Suprapubic skin (tissue), 4 donors: ENCODE measurements at places on chromosomes 6 and 20.

DNA sequence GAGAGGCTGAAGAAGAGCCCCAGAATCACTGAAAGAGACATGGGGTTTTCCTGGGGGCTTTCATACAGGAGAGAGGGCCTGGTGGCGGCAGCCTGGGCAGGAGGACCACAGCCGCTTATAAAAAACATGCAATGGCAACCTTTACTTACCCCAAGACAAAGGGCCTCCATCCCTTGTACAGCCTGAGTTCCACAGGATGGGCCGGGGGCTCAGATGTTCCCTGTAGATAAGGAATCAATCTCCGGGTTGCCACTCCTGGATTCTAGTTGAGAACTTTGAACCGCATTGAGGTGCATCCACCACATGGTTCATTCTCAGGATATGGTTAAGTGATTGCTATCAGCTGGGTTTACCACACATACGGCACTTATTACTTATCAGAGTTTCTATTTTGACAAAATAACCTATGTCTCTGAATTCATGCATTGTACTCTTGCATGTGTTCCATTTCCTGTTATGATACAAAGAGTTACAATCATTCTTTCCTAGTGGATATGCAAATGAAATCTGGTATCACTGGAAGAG lies 677.6 kb downstream of the KIF16B start:
- no peak for DNase-seq

DNA sequence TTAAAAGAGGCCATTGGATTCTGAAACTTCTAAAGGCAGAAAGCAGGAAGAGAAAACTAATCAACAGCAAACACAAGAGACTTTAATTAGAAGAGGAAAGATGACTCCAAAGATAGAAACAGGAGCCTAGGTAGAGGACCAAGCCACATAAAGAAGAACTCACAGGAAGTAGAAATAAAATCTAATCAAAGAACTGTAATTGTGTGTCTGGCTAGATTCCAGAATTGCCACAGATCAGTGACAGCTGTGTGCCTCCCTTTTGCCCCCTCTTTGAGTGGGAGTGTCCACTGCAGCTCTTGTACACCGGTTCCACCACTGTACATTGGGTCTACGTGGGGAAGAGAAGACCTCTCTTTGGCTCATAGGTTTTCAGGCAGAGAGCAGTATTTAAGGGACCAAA lies 22.3 kb upstream of the THEMIS start:
- DNase-seq, result no peak

DNA sequence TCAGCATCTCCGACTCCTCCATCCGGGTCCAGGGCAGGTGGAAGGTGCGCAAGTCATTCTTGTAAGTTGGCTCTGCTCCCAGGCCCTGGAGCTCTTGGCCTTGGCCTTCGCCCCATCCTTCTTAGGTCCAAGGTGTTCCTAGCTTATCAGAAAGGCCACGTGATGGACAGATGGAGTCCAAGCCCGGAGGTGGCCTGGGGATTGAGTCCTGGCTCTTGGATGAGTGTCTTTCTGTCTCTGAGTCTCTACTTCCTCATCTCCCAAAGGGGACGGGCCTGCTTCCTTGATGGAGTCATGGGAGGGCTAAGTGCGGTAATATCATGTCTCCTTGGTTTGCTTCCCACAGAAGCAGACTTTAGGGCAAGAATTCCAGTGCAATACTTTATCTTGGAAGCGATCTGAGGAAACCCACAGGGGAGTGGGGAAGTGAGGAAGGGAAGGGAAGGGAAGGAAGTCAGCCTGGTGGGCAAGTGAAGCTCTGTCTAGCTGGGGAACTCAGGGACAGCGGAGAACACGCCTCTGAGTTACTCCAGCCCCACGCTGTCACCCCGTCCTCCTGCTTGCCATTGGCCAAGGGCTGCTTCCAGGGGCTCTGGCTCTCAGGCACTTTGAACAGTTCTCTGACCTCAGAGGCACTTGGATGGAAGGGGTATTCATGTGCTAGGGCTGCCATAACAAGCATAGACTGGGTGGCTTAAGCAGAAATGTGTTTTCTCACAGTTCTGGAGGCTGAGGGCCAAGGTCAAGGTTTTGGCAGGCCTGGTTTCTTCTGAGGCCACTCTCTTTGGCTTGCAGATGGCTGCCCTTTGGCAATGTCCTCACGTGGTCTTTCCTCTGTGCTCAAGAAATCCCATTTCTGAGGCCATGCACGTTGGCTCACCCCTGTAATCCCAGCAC lies 4.8 kb downstream of the LBP start:
- no peak for DNase-seq

DNA sequence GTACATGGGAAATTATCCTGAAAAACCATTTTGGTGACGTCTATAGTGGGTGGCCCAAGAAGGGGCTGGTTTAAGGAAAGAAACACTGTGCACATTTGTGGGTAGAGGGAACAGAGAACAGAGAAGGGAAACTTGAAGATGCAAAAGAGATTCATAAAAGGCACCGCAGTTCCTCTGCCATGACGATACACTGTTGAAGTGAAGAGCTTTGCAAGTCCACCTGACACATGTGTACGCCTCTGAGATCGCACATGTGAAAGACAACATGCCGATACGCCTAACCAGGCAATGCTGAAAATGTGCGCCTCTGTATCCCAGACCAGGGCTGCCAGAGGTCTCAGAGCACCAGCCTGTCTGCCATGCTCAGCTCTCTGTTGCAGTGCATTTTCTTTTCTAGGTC lies 180.9 kb downstream of the KIF16B start:
- no peak for DNase-seq

GRCh38 chr6:37631295-37631694 lies 66.4 kb downstream of the MDGA1 start:
- DNase-seq, result no peak

DNA sequence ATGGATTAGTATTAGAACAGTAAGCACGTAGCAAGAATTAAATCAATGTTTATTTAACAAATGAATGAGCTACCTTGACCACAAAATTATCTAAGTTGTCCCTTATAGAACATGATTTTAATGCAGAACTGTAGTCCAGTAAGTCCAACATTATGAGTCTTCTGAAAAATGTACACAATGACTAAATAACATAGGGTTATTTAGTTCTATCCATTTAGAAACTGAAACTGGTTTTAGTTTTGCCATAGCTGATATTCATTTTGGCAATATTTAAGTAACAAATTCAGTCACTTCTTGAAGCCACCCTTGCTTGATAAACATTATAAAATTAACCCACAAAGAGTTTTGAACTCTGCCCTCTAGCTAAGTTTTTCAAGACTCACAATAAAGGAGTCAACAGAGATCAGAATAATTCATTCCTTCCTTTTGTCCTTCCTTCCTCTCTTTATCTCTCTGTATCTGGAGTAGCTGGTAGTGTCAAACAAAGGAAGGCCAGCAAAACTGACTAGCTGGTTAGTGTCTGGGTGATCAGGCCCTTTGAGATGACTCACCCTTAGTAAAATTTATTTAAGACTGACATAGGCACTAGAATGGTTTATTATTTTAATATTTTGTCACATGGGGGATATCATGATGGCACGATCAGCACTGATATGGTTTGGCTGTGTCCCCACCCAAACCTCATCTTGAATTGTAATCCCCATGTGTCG lies 115.1 kb downstream of the BTBD9 start:
- DNase-seq, result no peak

- no peak for DNase-seq
Observed at GRCh38 chr6:161586887-161587286, 313.0 kb upstream of the AGPAT4 start.

- no peak for DNase-seq
Observed at GRCh38 chr6:5670811-5671561, 335.7 kb downstream of the NRN1 start.

GRCh38 chr6:25297039-25297441 lies 17.9 kb downstream of the CARMIL1 start:
- DNase-seq, result no peak

DNA sequence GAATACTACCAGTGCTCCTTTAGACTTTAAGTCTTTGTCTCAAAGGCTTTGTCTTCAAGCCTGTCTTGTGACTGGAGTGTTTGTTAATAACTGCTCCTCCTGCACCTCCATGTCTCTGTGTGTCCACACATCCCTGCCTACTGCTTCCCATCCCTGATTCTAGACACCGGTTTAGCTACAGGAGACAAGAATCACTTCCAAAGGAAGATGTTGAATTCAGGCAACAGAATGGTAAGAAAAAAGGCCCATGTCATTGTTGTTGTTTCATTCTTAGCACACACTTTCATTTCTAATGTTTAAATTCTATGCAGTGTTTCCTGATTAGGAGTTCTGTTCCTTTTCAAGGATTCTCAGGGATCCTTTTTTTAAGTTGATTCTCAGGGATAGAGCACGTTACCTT lies 293.6 kb upstream of the STXBP5 start:
- DNase-seq, result no peak

- DNase-seq, result no peak
Observed at GRCh38 chr6:50995036-50995435, 176.4 kb downstream of the TFAP2B start.

DNA sequence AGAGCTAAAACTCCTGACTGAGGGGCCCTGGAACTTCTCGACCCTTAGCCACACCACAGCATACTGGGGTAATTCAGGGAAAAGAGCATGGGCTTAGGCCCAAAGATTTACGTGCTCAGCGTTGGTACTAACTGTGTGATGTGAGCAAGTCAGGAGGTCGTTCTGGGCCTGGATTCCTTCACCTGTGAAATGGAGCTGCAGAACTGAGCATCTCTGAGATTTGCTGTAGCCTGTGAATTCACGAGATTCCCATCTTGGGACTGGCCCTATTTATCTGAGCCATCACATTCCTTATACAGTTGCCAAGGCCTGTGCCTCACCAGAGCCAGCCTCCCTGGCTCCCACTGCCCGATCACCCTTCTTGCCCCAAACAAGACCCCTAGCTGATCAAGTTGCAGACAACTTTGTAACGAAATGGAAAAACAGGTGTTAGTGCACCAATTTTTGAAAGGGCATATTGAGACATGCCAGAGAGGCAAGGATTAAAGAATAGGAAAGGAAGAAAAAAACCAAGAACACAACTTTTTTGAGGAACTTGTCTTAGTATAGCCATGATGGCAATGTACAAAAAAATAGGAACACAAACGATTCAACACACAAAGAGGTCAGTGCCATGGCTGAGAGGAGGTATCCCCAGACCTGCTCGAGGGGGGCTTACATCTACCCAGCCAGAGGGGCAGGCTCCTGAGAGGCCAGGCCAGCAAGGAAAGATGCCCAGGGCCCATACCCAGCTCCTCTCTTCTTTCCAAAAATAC lies 323.0 kb upstream of the JARID2 start:
- DNase-seq, result no peak

GRCh38 chr6:157323966-157324300 lies 614 bp upstream of the TMEM242 start:
- peak; percentile 90 for DNase-seq

DNA sequence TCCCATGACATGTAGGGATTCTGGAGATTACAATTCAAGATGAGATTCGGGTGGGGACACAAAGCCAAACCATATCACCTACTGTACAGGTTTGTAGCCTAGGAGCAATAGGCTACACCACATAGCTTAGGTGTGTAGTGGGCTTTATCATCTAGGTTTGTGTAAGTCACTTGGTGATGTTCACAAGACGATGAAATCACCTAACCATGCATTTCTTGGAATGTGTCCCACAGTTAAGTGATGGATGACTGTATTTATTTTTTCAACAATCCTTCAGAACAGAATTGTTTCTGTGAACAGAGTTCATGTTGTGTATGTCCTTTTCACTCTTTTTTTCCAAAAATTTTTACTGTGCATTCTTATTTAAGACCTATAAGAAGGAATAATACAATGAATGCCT lies 76.1 kb downstream of the DTD1 start:
- DNase-seq, result no peak

- no peak for DNase-seq
Observed at GRCh38 chr6:138614151-138614550, 114.9 kb upstream of the NHSL1 start.

DNA sequence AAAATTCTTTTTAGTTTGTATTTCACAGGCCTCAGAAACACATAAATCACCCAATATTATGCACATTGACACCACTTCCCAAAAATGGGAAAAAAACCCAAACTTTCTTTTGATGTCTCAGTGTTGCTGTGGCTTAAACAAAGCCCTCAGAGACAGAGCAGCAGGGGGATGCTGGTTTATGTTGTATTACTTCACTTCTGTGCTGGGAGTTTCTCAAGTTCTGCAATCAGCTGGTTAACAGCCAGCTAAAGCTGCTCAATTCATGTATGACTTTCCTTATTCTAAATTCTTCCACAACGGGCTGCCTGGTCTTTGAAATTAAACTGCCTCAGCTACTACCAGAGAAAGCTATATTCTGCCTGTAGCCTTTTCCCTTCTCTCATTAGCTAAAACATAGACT lies 5.6 kb downstream of the FILIP1 start:
- DNase-seq, result no peak

- no peak for DNase-seq
Observed at GRCh38 chr6:43339168-43339567, 30.3 kb downstream of the ZNF318 start.

DNA sequence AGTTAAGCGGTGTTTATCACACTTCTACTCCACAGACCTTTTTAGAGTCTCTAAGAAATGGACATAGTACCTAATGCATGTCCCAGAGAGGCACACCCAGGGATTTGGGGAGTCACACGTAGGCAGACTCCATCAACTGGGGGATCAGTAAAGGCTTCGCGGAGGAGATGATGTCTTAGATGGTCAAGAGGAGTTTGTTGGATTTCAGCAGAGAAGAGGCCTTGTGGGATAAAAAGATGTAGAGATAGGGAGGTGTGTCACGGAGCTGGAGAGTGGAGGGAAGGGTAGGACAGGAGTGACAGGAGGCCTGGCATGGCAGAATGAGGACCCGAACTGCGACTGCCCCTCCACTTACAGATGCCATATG lies 9.1 kb downstream of the DYNLRB1 start:
- no peak for DNase-seq

DNA sequence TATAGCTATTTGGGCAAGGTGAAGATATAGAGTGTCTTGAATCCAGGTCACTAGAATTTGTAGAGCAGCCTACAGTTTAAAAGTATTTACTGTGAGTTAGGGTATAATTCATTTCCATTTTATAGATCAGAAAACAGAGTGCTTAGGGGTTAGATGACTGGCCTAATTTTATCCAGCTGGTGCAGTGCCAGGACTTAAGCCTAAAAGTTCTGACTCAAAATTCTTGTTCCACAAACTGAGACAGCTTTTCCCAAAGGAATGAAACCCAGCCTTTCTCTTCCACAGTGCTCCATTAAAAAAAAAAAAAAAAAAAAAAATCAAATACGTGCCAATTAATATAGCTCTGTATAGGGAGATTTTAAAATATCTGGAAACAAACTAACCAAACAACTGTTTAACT lies 441.0 kb upstream of the MARCKS start:
- DNase-seq, result no peak

GRCh38 chr20:37972256-37973058 lies 60.8 kb downstream of the TTI1 start:
- no peak for DNase-seq

GRCh38 chr6:170008294-170008785 lies 256.9 kb downstream of the ERMARD start:
- no peak for DNase-seq

- DNase-seq, result no peak
Observed at GRCh38 chr20:2738331-2739041, 45.9 kb downstream of the EBF4 start.

- no peak for DNase-seq
Observed at GRCh38 chr20:21826976-21827375, 121.5 kb downstream of the PAX1 start.
